ENCODE measurements at places on chromosomes 3 and 15.

- no peak for DNase-seq
These were observed 509.3 kb downstream of the ROBO1 start for GRCh38 chr3:79258479-79258878.

DNA sequence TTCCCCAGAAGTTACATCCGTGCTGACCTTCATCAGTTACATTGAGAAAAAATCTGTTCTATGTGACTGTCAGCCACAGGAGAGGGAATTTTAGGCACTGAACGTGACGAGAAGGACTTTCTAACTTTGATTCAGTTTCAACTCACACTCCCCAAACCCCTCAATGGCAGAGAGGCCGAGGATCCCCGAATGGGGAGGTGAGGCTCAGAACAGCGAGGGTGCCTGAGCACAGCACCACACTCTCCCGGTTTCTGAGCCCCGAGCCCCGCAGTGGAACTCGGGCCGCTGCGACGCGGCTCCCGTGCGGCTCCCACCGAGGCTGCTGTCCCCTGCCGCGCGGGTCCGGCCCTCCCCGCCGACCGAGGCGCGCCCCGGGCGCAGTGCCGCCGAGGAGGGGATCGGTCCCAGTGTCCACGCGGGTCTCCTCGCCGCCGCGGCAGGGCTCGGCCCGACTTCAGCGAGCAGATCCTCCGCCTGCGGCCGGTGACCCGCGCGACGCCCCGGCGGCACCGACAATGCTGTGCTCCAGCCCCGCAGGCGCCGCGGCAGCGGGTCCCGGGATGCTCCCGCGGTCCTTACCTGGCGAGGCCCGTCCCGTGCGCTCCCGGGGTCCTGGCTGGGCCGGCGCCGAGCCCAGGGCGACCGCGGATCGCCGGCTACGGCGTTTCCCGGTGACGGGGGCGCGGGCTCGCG is 439 bp downstream of the CTXND1 start:
- no peak for DNase-seq

- no peak for DNase-seq
These were observed 3.3 kb downstream of the RNF13 start for GRCh38 chr3:149816311-149816710.

DNA sequence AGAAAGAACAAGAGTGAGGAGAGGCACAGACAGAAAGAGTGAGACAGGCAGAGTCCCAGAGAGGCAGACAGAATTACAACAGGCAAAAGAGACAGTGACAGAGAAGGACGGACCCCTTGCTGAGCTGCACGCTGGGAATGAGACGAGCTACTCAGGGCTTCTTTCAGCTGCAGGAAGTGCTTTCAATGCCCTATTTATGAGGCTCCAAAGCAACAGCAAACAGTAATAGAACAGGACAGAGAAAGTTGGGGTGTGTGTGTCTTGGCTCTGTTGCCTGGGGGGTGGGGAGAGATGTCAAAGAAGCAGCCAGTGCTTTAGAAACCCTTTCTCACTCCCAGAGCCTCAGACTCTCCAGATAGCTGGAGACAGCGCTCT is 502 bp upstream of the TIMP4 start:
- no peak for DNase-seq

DNA sequence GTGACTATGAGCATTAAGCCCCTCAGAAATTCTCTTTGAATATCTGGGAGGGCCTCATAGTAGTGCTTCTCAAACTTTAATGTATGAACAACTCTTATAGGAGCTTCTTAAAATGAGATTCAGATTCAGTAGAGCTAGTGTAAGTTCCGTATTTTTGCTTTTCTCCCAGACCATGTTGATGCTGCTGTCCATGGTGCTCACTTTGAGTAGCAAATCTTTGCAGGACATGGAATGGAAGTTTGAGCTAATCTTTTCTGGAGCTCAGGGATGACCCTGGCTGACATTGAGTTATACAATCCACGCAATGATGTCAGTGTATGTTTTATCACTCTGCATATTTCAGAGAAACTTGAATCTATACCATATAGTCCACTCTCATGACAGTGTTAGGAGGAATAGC is 134.2 kb downstream of the OTOL1 start:
- DNase-seq: no peak

- no peak for DNase-seq
These were observed 11.3 kb upstream of the MYZAP start for GRCh38 chr15:57580428-57580827.

- DNase-seq: no peak
These were observed 220.2 kb upstream of the CD96 start for GRCh38 chr3:111321786-111322185.
